ENCODE measurements at places on chromosomes 5 and 9. TPM values are rescaled to one million over a fixed set of nuclear protein-coding genes. Genes with fewer than 3 reads are reported as not detected.
A peak's percentile ranks its signal among the peaks of the same experiment; 100 is the strongest.

DNA sequence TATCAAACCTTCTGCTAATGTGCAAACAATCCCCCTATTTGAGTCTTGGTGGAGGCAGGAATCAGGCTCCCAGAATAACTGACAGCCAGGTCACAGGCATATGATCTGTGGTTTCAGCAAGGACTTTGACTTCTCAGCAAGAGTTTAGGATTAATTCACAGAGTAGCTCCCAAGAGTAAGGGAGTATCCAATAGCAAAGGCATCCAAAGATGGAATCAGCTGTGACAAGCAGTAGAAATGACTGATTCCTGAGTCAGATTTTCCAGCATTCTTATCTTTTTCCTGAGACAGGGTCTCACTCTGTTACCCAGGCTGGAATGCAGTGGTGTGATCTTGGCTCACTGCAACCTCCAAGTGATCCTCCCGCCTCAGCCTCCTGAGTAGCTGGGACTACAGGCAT is 108.3 kb downstream of the EPB41L4A start:
- DNase-seq, result no peak

Gene SIT1
- polyA plus RNA-seq, result 0.51 TPM

- peak; percentile 67 for DNase-seq
Measured at GRCh38 chr5:143153332-143154119, 250.0 kb downstream of the NR3C1 start.

Gene FAF2
- polyA plus RNA-seq, result 52.7 TPM

DNA sequence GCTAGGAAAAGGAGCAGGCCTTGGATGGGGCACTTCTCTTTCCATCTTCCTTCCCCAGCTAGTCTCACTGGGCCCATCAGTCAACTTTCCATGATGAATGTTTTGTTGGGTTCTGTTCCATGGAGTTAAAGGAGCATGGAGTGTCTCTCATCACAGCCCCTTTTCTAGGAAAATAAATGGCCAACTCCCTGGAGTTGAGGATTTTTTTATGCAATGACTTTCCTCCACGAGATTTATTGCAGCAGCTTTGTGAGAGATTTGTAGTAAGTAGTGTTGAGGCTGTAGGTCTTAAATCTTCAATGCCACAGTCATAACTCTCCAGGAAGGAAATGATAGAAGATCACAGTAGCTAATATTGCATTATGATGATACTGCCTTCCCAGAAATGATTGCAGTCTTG is 45.6 kb upstream of the SLC44A1 start:
- no peak for DNase-seq

- DNase-seq, result no peak
Measured at GRCh38 chr9:133256136-133256461, 18.9 kb downstream of the ABO start.

Gene TMC1
- 0.55 TPM for polyA plus RNA-seq

Data from right lung (tissue), 10 donors.